Nucleus accumbens (tissue), 56 donors: ENCODE measurements at places on chromosomes 4 and X.

- DNase-seq = peak; percentile 43
Measured at GRCh38 chr4:123616951-123617461, 220.4 kb downstream of the SPRY1 start.

DNA sequence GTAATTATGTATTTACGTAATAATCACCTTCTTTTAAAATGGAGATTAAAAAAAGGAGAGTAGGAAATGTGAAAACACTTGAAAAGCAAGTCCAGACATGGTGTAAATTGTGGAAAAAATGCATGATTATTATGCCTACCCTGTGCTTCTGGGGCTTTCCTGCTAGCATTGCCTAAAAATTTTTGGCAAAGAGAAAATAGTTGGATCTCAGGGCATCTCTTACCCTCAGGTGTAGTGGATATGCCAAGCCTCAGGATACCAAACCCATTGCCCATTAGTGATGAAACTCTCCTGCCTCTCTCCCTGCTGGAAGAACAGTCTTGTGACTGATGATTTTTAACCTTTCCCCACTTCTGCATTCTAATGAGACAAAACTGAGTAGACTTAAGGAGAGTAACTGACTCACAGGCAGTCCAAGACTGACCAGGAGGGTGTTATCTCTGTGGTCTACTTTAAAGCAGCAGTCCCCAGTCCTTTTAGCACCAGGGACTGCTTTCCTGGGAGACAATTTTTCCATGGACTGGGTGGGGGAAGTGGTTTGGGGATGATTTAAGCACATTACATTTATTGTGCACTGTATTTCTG lies 174.6 kb downstream of the ZNF330 start:
- DNase-seq = no peak

DNA sequence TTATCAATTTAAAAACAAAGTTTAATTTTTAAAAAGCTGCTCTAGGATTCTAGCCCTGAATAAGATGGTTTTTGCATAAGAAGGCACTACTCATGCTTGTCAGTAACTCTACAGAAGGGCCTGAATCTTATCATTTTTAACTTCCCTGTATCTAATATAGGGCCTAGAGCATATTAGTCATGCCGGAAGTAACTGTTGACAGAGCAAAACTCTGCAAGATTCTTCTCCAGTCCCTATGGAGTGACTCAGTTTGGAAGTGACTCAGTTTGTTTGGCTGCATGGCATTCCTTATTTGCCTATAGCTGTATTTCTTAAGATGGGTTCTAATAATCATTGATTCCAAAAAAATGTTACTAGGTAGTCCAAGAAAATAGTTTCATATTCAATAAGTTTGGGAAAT lies 431.8 kb upstream of the HTR2C start:
- DNase-seq = no peak

GRCh38 chr4:182924497-182924896 lies 7.3 kb upstream of the DCTD start:
- no peak for DNase-seq

DNA sequence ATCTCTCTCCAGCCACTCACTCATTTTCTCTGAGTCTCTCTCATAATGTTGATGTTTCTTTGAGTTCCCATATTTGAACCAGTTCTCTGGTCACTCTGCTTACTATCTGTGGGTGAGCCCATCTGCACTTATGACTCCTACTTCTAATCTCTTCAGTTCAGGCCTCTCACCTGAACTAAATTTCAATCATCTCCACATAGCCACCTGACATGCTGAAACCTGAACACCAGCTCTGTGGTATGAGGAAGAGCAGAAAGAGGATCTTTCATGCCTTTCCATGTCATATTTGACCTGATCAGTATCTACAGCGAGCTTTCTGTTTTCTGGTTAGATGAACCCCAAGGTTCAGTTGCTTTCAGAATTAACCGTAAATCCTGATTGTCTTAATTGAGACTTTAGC lies 122.2 kb upstream of the ESX1 start:
- no peak for DNase-seq

DNA sequence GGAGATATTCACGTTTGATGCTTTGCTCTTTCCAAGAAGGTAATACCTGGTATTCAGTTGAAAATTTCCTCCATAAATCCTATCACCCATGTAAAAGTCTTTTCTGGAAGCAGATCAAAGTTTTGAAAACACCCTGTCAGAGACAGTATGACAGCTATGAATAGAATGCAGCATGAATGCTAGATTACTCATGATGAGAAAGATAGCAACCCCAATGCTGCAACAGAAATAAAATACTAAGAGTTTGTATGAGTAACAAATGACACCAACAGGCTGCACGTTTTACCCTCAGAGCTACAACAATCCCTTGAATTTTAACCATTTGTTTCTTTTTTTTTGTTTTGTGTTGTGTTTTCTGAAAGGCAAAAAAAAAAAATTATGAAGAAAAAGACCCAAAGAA lies 108.6 kb downstream of the ARHGAP6 start:
- DNase-seq = no peak

DNA sequence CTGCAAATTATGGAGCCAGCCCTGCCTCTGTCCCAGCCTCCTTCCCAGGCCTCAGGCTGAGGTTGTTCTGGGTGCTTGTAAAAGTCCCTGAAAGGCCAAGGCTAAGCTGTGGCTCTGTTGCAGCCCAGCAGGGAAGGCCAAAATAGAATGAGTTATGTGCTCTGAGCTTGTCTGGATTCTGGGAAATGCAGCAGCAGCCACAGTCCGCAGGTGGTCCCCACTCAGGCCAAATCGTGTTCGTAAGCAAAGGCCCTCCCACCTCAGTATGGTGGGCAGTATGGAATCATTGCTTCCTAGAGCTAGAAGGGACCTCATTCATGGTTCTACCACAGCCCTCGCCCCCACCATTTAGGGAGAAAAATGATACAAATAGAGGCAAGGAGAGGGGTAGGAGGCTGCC lies 4.7 kb upstream of the TCEAL1 start:
- DNase-seq = no peak
